Effector CD8-positive, alpha-beta T cell (primary cell): ENCODE measurements at places on chromosomes 1 and 21.

DNA sequence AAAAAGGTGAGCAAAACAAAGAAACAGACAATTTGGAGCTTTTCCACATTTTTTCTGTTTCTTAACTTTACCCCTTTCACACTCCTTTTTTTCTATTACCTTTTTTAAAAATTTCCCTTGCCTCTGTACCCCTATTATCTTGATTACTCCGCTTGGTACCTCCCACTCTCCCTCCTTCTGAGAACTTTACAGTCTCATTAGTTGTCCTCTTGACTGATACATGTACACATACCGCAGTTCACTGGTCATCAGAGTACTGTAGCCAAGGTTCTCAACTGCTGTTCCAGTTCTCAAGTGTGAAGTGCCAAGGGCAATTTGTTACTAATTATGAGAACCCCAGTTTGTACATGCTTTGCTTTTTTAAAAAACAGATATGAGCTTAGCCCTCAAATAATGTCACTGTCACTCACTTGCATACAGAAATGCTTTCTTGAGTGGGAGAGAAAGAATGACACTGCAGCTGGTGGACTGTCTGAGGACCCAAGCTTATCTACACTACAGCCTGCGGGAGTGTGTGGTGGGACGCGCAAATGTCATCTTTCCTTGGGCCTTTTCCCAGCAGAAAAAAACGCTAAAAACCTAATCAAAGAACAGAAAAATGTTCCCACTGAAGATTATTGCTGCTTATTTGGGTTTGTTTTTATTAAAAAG lies 160.8 kb downstream of the DISP1 start:
- no peak for DNase-seq

DNA sequence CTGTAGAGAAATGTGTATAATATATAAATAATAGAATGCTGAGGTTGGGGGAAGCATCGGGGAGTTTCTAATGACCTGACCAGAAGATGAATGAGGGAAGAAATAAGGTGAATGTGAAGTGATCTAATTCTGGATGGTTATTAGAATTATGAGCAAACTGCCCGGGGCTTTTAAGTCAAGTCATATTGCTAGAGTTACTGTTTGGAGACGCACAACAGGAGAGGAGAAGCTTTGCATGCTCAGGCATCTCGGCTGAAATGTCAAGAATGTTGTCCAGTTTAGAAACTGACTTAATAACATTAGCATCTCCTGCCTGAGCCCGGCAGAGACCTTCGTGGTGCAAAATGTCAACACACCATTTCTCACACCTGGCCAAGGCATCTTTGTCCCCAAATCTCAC lies 119.1 kb downstream of the RRAGC start:
- no peak for DNase-seq

DNA sequence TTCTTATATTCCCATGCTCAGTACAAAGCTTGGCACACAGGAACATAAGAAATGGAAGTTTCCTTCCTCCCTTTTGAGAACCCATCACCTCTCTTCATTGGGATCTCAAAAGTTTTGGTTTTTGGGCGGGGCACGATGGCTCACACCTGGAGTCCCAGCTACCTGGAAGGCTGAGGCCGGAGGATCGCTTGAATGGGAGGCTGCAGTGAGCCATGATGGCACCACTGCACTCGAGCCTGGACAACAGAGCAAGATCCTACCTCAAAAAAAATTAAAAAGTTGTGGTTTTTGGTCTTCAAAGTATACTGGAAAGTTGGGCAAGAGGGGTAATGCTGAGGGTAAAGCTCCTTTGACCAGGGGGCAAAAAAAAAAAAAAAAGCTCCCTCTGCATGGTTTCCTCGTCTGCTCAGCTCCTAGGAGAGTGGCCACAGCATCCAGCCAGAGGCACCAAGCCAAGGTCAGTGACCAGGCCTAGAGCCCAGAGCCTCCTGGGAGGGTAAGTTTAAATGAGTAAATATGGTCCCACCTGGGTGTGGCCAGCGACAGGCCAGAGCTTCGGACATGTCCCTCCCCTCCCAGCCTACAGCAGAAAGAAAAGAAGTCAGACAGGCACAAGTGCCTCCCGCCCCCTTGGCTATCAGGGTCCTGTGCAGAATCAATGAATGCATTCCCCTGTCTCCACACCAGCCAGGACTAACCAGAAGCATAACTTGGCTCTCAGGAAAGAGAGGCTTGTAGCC lies 5.0 kb downstream of the MEF2D start:
- no peak for DNase-seq

- DNase-seq: no peak
These were observed 12.4 kb downstream of the LAMC2 start for GRCh38 chr1:183198463-183198862.

- no peak for DNase-seq
These were observed 10.6 kb downstream of the URB1 start for GRCh38 chr21:32382108-32382644.

DNA sequence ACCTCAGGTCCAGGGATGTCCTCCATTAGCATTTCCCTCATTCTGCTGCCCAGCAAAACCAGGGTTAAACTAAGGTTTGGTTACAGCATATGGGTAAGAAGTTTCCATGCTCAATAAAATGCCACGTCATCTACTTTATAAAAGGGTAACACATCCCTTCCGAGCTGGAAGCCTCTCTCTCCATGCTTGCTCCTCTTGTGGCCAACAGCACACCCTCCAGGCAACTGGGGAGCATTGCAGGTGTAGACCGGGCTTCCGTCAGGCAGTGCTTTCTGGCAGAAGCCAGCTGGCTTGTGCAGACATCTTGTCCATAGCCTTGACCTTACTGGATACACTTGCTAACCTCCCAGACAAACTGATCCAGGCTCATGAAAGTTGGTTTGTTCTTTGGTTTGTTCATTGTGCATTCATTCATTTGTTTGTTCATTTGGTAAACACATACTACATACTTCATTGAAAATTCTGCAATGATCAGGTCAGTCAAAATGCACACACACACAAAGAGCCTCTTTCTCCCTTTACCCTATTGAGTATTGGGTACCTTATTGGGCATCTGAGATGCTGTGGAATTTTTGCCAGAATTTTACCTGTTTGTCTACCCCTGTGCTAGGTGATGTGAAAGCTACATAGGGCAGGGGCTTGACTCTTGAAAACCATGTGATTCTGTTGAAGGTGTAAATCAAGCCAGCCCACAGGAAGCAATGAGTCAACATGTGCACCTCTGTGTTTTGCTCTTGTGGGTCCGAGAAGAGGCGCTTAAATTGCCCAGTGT lies 422.8 kb downstream of the CAMTA1 start:
- DNase-seq: no peak
